Epithelial cell of umbilical artery (primary cell): ENCODE measurements at places on chromosomes 1 and 21. TPM values are rescaled to one million over a fixed set of nuclear protein-coding genes. Genes with fewer than 3 reads are reported as not detected.

The AMIGO1 gene
- 0.65 and 0.76 TPM in 2 replicates for total RNA-seq

The MXRA8 gene
- total RNA-seq: 1.6 and 2.1 TPM in 2 replicates

The LAX1 gene
- under 0.01 TPM in 2 replicates for total RNA-seq

The CYP4A22 gene
- total RNA-seq: not detected in 2 replicates

The EFCAB14 gene
- total RNA-seq: 34.1 and 46.7 TPM in 2 replicates

The PRMT2 gene
- total RNA-seq: 126 and 148 TPM in 2 replicates

The RPE65 gene
- total RNA-seq: not detected in 2 replicates

The FNBP1L gene
- 41.6 and 47.1 TPM in 2 replicates for total RNA-seq

The ANKRD34A gene
- total RNA-seq: 0.15 and 0.32 TPM in 2 replicates

The PTPN22 gene
- total RNA-seq: 2.7 and 5.2 TPM in 2 replicates

The SAMD13 gene
- 3.6 and 5.2 TPM in 2 replicates for total RNA-seq

The SPRR4 gene
- not detected in 2 replicates for total RNA-seq

The PADI4 gene
- not detected in 2 replicates for total RNA-seq

The PTPN7 gene
- 0.30 and 3.2 TPM in 2 replicates for total RNA-seq

The MPL gene
- total RNA-seq: not detected in 2 replicates

The OR2L3 gene
- under 0.01 TPM in 1 of 2 replicates, not detected in the other for total RNA-seq

The UBE2U gene
- total RNA-seq: not detected in 2 replicates

The PLPPR4 gene
- total RNA-seq: not detected in 2 replicates

The RAB3B gene
- total RNA-seq: 3.0 and 5.8 TPM in 2 replicates

The DAP3 gene
- 66.9 and 78.9 TPM in 2 replicates for total RNA-seq

The U2AF1 gene
- 48.4 and 58.5 TPM in 2 replicates for total RNA-seq

The PLA2G2D gene
- total RNA-seq: not detected in 2 replicates

The OVAAL gene
- not detected in 2 replicates for total RNA-seq

The IKBKE gene
- 15.6 and 19.0 TPM in 2 replicates for total RNA-seq

The ARMH1 gene
- 0.46 TPM in 1 of 2 replicates, not detected in the other for total RNA-seq

The CCDC17 gene
- 0.65 and 0.76 TPM in 2 replicates for total RNA-seq

The SPAG17 gene
- not detected in 2 replicates for total RNA-seq

The MYBPH gene
- not detected in 2 replicates for total RNA-seq

The PADI2 gene
- not detected in 2 replicates for total RNA-seq

The SLC37A1 gene
- total RNA-seq: 8.7 and 9.4 TPM in 2 replicates
